Iris pigment epithelial cell (primary cell): ENCODE measurements at places on chromosomes 1 and 21.

DNA sequence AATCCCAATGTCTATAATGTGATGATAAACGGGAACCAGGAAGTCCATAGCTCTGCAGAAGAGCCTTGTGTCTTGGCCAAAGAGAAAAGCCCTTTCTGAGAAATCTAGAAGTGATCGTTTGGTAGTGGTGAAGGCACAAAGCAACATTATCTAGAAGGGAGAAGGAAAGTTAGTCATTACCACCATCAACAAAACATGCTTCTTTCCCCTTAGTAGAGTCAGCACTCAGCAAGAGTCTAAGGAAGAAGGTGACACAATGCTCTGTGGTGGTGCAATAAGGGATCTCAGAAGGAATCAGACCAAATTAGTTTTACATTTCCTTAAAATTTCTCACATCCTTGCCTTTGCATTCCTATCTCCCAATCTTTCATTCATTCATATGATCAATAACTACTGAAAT is 134.4 kb upstream of the PRDX6 start:
- no peak for DNase-seq

- peak; percentile 77 for DNase-seq
Measured at GRCh38 chr1:184513966-184514365, 127.1 kb downstream of the C1orf21 start.

- no peak for DNase-seq
Measured at GRCh38 chr21:16201718-16202117, 471.9 kb downstream of the USP25 start.

GRCh38 chr1:209208648-209209047 is 374.9 kb upstream of the CAMK1G start:
- DNase-seq, result peak; percentile 11

DNA sequence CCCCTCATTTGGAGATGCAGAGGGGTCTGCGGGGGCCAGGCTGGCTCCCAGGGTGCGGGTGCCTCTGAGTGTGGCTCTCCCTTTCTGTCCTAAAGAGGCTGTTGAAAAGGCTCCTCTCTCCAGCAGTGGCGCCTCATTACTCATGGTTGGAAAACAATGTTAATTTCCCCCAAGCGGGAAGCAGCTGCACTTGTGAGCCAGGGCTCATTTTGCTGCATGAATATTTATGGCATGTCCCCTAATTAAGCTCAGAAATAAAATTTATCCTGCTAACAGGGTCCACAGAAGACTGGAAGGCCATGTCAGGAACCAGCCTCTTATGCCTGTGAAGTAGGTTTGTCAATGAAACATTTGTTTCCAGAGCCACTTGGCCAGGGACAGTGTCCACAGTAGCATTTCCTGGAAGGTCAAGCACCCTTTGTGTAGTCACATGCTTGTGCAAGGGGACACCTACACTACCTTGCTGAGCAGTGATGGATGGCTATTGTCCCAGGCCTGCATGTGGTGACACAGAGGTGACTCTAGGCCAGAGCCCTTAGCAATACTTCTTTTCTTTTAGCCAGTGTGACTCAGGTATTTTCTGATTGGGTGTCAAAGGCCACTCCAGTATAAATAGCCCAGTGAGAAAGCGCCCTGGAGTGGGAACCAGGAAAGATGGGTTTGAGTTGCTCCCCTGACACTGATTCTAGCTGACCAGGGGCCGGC is 259.0 kb downstream of the FOXD2 start:
- DNase-seq, result no peak

GRCh38 chr21:28338701-28339305 is 653.9 kb downstream of the LTN1 start:
- DNase-seq, result peak; percentile 3

- no peak for DNase-seq
Measured at GRCh38 chr1:87786861-87787545, 458.3 kb downstream of the LMO4 start.

DNA sequence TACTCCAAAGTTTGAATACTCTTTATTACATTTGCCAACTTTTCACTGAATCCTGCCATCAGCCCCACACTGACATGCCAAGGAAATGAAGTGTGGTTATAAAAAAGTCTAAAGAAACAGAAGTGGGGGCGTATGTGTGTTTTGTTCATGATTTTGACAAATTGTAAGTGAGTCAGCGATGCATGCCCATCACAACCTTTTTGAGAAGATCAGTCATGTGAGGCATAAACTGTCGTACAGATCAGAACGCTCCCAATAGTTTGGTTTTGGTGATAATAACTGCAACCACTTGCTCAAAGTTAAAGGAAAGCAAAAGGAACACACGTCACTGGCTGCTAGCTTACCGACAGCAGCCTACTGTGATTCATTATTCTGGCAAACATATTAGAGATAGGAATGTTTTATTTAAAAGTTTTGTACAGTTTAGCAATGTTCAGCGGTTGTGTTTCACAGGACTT is 95.6 kb downstream of the RGS2 start:
- peak; percentile 98 for DNase-seq

DNA sequence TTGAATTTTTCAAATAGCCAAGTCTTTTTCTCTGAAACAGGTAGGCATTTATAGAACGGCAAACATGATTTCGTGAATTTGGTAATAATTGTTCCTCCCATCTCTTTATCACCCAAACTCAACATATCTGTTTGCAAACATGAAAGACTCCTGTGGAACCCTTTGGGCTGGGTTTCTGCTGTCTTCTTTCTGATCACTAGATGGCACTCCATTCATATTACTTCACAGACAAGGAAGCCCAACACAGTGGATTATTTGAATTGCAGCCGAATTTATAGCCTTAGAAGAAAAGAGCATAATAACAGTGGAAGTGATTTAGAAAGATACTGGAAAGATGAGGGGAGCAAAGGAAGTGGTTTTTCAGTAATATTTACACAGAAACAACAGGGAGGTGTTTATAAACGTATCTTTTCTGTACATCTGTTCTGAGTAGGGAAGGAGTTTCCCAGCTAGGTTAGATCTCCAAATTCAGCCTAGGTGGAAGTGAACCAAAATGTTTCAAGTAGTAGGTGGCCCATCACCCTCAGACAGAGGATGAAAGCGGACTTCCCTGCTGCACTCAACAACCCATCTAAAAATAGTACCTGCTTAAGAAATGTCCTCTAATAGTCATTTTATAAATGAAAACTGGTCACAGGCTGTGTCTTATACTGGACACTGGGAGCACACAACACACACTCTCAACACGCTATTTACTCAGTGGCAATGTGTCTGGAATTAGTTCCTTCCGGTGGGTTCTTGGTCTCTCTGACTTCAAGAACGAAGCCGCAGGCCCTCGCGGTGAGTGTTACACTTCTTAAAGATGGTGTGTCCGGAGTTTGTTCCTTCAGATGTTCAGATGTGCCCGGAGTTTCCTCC is 67.6 kb downstream of the MAP3K21 start:
- DNase-seq, result peak; percentile 63

DNA sequence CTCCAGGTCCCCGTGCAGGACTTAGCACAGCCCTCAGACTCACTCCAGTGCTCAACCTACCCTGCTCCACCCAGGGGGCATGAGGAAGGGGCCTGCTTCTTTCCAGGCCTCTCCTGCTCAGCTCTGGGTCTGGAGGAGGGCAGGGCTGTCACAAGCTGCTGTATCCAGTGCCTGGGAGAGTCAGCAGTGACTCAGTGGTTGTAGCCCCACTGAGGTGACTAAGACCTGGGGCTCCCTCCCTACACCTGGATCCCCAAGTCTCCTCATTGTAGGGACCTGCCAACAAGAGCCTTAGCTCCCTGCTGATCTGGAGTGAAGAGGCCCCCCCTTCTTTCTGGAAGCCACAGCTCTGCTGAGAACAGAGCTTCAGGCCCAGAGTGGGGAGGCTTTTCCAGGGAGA is 36.1 kb upstream of the FAM131C start:
- DNase-seq, result no peak

- DNase-seq, result peak; percentile 12
Measured at GRCh38 chr1:37862330-37862729, 2.9 kb upstream of the MTF1 start.

- no peak for DNase-seq
Measured at GRCh38 chr1:61486783-61487536, 238.0 kb downstream of the TM2D1 start.

- no peak for DNase-seq
Measured at GRCh38 chr1:203167026-203167912, 8.4 kb downstream of the MYBPH start.

DNA sequence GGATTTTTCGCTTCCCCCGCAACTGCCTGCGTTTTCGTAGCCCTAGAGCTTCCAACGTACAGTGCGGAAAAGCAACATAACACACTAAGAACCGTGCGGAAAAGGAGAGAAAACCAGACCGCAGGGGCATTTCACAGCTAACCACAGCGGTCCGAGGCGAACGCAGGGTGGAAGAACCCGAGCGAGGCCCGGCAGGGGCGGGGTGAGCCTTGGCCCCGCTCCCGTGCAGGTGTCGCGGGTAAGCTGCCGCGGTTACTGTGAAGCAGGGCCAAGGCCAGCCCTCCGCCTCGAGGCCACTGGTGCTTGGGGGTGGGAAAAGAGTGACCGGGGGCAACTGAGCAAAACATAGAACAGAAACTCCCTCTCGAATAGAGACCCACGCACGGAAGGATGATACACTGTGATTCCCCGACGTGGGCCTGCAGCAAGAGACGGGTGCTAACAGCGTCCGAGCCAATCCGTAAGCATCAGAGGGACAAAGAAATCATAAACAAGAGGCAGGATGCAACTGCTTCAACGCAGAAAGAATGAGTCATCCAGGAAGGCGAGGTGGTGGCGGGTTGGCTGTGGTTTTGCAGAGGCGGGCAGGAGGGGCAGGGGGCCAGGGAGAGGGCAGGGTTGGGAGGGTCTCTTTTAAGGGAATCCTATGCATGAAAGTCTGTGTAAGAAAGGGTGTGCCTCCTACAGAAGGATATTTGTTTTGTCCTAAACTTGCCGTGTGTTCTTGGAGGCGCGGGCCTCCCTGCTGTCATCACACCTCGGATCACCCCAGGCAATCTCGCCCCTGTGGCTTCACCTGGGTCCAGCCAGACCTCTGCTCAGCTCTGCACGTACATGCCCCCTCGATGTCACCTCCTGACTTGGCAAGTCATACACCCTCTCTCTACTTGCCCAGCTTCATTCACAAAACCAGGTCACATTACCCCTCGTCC is 7.3 kb downstream of the GNG4 start:
- peak; percentile 89 for DNase-seq

GRCh38 chr1:21613072-21613867 is 55.9 kb downstream of the RAP1GAP start:
- DNase-seq, result no peak

DNA sequence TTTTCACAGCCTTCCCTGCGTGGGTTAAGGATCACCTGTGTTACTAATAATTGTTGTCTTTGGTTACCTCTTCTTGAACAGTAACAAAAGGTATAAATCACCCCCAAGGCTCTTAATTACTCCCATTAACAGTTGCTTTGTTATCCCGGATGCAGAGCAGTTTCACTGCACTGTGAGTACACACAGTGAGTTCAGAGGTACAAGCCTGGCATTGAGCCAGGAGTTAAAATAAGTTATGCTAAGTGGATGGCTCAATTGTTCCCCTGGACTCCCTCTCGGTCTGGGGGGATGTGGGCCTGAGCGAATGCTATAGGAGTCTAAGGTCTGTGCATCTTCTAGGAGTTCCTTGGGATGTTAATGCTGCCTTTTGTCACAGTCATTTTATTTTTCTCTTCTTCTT is 258.3 kb downstream of the ATG4C start:
- no peak for DNase-seq

DNA sequence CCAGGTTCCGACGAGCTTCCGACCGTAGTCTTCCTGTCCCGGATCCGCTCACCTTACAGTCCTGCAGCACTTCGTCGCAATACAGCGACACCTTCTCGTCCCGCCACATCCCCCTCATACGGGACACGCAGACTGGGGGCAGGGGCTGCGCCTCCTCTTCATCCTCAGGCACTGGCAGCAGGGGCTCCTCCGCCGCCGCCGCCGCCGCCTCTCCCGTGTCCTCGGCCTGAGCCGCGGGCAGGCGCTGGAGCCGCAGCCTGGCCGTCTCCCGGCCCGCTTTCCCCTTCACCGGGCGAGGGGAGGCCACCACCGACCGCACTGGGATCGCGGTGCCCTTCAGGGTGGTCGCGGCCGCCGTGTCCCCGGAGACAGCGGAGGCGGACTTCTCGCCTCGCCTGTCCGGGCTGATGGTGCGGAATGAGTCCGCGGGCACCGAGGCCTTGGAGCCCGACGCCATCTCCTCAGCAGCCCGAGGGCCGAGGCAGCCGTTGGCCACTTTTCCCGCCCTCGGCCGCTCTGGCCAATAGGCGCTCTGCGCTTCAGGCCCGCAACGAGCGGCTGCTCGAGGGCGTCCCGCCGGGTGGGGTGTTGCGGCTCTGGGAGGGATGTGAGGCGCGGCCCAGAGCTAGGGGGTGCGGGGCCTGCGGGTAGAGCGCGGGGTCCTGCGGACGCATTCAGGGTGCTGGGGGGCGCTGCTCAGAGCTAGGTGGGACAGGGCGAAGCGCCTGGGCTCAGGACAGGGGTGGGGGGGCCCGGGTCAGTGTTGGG is at the start of gene SHCBP1L:
Gene SHCBP1L (minus strand): TSS at position 490 of the 768 bp plus-strand sequence. CDS start 33 bp downstream, at position 457.
- DNase-seq, result no peak

DNA sequence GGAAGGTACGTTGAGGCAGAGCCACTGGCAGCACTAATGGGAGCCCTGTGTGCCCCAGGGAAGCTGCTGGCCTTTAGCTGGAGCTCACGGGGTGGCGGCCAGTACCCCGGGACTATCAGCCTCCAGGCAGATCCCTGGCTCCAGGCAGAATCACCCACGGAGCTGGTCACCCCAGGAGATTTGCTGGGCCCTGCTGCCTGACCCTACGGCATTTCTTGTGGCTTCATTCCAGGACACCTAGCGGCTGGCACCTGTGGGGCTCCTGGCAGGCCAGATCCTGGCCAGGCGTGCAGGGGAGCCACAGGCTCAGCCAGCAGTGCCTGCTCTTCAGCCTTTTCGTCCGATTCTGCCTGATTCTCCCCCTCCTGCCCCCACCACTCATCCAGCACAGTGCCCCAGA is 7.1 kb downstream of the PADI1 start:
- DNase-seq, result no peak

DNA sequence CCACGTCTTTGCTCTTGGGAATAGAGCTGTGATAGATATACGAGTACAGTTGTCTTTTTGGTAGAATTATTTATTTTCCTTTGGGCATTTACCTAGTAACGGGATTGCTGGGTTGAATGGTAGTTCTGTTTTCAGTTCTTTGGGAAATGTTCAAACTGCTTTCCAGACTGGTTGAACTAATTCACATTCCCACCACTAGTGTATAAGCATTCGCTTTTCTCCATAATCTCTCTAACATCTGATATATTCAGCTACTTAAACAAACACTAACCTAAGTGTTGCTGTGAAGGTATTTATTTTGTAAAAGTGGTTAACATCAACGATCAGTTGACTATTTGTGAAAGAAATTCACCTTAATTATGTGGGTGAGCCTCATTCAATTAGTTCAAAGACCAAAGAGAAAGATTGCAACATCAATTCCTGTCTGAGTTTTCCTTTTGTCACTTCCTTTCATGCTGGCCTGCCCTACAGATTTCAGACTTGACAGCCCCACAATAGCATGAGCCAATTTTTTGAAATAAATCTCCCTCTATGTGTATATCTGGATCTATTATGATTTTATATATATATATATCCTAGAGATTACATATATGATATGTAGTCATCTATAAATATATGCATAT is 26.7 kb upstream of the DUSP10 start:
- peak; percentile 24 for DNase-seq

- DNase-seq, result no peak
Measured at GRCh38 chr1:208349694-208350330, 105.6 kb upstream of the PLXNA2 start.
